ENCODE measurements at places on chromosomes 5 and 9.

- peak; percentile 15 for DNase-seq
Measured at GRCh38 chr9:15642369-15642962, 89.6 kb downstream of the CCDC171 start.

DNA sequence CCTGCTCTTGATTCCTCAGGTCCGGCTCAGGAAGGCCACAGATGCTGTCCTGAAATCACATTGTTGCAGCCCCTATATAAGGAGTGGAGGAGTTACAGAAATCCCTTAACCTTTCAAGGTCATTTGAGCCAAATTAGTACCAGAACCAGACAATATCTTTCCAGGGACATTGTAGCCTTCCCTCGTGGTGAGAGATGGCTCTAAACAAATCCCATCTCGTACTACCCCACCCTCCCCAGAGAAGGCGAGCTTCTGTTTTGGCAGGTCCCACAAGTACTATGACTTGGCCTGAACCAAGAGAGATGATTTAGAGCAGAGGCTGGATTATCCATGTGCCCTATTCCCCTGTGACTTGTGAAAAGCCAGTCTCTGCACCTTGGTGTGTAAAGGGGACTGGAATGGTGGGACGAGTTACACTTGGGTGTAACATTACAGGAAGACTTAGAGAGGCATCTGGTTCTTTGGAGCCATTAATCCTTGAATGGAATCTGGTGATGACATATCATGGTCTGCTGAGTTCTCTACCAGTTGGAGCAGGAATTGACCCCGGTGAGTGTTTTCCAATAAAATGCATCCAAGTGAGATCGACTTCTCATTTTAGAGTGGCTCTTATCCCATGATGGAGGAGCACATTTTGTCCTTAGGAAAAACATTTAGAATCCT is at the start of gene FAM240B:
TSS of gene FAM240B (minus strand) at position 51 of the 663 bp plus-strand sequence. CDS start 16,134 bp downstream, outside the sequence.
- no peak for DNase-seq

DNA sequence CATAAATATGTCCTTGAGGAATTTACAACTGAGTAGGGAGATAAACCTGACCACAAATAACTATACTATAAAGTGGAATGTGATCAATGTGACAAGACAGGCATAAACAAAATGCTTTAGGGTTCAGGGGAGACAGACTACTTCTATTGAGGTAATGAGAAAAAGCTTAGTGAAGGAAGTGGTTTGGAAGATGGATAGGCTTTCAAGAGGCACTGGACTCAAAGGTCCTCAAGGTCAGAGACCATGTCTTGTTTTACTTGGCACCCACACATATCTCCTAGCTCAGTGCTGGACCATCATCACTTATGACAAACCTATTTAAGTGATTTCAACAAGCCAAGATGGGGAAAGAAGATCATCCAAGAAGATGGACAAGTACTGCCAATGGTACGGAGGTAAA is 257.8 kb downstream of the BNC2 start:
- no peak for DNase-seq

- DNase-seq = peak; percentile 20
Measured at GRCh38 chr5:151924564-151925301, at the start of gene GLRA1. Gene GLRA1, minus strand, starts transcription at chr5:151924851. Its CDS starts 302 bp downstream, at chr5:151924549.

DNA sequence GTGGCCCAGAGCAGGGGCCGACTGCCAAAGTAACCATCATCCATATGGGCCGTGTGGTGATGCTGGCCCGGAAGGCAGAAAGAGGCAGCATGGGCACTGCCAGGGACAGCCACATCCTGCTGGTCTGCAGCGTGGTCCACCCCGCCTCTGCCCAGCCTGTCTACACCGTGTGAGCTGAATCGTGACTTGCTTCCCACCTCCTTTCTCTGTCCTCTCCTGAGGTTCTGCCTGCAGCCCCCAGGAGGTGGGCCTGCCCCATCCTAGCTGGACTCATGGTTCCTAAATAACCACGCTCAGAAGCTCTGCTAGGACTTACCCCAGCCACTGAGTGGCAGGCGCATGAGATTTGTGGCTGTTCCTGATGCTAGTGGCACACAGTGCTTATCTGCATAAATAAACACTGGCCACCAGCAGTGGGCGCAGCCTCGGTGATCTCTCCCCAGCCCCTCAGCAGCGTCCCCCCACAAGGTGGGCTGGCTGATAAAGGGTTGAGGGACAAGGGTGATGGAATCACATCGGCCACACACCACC is 22.6 kb upstream of the SUSD3 start:
- DNase-seq = no peak

GRCh38 chr5:167232675-167233311 is 1058.7 kb upstream of the WWC1 start:
- DNase-seq = no peak

DNA sequence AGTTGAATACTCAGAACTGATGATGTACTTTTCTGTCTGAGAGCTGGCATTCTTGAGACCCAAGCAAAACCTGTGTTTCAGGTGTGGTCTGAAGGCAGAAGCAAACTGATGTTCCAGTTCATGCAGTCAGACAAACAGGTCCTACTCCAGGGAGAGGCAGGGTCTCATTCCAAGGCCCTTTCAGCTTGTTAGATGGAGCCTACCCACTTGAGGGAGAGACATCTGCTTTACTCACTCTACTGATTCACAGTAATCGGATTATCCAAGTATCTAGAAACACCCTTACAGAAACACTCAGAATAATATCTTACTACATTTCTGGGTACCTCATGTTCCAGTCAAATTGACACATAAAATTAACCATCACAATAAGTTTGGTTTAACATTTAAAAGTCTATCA is 207.8 kb downstream of the KDM4C start:
- DNase-seq = no peak

- no peak for DNase-seq
Measured at GRCh38 chr5:5572010-5572865, 149.8 kb downstream of the ICE1 start.

DNA sequence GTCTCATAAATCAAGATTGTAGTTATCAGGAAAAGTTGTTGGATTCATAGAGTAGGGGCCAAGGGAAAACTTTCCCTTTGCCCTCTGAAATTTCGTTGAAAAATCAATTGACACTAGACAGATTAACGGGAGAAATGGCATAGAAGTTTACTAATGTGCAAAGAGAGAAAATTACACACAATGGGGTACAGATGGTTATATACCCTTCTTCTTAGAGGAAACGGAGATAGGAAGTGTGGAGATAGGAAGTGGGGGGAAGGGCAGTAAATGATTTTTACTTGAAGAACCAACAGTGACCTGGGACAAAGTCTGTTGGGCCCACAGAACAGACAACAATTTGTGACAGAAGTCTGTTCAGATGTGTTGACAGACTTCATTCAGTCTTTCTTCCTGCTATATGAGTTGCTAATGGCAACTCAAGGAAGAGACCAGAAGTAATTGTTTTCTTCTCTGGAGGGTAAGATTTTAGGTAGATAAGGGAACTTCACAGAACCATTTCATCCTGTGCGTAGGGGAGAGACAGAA is 177.9 kb downstream of the C9orf152 start:
- no peak for DNase-seq

GRCh38 chr5:61167382-61167781 is 5.1 kb upstream of the SMIM15 start:
- DNase-seq = no peak

- no peak for DNase-seq
Measured at GRCh38 chr5:154194345-154195329, 4.1 kb downstream of the GALNT10 start.

DNA sequence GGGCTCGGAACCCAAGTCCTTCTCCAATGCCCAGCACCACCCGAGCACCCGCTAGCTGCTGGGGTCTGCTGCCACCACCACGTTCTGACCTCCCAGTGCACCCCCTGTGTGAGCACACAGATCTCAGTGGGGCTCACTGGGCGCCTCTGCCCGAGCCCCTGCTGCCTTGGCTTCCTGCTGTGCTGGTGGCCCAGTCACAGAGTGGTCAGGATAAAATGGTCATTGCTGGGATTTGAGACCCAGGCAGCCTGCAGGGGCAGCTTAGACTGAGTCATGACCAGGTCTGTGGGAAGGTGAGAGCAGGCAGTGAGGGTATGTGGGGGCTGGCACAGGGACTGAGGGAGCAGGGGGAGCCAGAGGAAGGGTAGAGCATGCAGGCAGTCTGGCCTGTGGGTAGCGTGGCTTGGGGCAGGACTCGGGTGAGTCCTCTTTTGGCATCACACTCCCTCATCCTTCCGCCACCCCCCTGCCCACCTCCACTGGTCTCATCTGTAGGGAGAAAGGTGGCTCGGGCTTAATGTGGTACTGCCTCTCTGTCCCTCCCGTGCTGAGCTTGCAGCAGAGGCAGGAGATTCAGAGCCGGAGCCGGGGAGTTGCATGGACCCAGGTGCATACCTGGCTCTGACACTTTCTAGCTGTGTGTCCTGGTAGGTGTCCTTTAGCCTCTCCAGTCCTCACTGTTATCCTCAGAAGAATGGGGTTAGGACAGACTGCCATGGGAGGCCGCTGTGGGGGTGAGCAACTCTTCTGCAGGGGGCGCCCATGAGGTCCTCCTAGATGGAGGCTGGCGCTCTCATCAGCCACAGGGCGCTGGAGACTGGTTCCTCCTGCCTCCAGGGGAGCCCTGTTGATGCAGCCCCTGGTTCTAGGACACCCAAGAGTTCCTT is 32.1 kb downstream of the USP20 start:
- DNase-seq = no peak

- DNase-seq = no peak
Measured at GRCh38 chr9:88661759-88662158, 126.8 kb downstream of the NXNL2 start.

GRCh38 chr5:110195288-110195687 is 505.6 kb downstream of the MAN2A1 start:
- no peak for DNase-seq

DNA sequence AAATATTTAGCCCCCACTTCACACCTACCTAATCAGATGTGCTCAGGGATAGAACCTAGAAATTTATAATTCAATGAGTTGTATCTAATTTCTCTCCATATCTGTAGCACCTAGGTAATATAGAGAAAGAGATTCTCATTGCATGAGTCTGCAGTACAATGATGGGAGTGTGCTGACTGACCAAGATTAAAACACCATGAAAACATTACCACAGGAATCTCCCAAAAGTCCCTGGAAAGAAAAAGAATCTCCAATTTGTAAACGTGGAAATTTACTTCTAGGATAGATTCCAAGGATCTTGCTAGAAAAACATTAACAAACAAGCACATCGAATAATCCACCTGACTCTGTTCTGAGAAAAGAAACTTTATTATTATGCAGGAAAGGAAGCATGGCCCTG is 45.0 kb upstream of the DMRTA1 start:
- no peak for DNase-seq

DNA sequence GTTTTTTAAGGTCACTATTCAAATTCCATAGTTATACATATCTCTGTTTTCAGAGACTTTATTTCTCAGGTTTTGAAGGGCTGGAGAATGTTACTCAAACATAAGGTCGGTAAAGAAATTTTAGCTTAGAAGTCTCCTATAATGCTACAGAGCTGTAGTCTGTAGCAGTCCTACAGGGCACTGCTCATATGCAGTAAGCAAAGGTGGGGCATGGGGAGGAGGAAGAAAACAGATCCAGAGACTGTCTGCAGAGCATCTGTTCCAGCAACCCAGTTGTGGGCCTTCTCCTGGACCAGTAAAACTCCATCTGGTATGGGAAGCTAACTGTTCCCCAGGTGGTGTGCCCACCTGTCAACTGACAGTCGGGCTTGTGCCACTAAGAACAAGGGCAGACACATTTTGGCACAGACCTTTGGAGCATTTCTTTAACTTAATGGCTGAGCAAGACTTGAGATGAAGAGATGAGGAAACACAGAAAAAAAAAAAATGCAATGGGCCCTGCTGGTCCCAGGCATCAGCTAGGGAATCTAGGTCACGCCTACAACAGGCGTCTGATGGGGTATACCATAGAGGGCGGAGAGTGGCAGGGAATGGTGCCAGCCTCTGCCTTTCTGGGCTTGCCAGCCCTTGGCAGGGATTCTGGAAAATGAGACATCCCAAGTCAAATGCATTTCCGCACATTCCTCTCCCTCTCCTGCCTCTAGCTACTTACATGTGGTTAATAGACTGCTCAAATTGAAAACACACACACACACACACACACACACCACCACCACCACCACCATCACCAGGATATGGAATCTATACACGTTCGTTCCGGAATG is 218.9 kb downstream of the ARL15 start:
- DNase-seq = no peak

- no peak for DNase-seq
Measured at GRCh38 chr9:86788456-86788855, 158.8 kb downstream of the GAS1 start.

DNA sequence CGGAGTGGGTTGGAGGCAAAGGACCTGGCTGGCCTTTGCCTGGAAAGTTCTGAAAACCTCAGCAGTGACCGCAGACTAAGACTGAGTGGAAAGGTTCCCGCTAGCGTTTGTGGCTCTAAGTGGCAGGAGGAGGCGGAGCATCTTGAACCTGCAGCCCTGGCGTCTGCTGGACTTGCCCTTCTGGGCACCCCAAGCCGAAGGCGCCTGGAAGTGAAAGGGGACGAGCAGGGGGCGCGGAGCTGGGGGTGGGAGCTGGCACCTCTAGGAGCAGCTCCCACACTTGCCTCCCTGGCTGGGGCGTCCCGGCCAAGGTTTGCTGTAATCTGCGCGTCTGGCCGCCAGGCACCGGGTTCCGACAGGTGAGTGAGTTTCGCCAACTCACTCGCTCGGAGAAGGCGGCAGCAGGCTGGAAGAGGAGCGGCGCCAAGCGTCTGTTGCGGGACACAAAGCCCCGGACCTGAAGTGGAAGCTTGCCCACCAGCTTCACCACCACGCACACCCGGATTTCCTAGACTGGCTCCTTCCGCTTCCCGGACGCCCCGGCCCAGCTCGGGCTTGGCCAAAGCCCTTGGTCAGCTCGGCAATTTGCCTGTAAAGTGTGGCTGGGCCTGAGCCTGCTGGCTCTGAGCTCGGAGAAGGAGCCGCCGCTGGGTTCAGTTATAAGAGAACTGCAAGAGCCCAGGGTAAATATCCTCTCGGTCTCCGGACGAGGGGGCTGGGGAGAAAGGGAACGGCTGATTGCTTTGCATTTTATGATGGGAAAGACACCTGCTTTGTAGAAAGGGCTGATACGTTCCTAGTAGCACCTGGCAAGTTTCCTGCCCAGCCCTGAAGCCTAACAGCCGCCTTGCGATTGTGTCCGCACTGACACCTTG is at the start of gene GNA14:
TSS of gene GNA14 (minus strand) at position 89 of the 875 bp plus-strand sequence. CDS start 529 bp downstream, outside the sequence.
- DNase-seq = no peak

GRCh38 chr5:172276214-172276613 is 7.3 kb downstream of the UBTD2 start:
- DNase-seq = no peak

GRCh38 chr5:1936901-1937300 is 54.2 kb upstream of the IRX4 start:
- no peak for DNase-seq

- DNase-seq = no peak
Measured at GRCh38 chr5:160887780-160888179, 35.8 kb upstream of the ATP10B start.

- DNase-seq = no peak
Measured at GRCh38 chr9:4665357-4665756, 923 bp downstream of the SPATA6L start.

- DNase-seq = no peak
Measured at GRCh38 chr9:26308328-26308727, 584.3 kb downstream of the CAAP1 start.

- DNase-seq = no peak
Measured at GRCh38 chr5:140828362-140828737, 590 bp downstream of the PCDHA6 start.

DNA sequence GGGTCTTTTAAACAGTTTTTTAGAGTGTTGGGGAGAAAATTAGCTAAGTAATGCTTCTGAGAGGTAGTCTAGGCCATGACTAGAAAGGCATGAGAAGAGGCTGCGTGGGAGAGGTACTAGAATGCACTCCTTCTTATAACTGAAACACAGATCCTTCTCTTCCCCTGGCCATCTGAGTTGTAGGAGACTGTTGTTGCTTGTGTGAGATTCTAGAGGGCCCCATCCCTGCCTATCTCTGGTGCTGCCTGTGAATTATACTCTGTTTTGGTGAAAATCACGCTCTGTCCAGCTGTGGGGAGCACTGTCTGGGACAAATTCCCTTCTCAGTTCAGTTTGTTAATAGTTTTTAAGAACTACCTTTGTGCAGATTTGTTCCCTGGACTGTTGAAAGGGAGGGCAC is 37.5 kb downstream of the MAP1B start:
- DNase-seq = no peak

Data from HFF-Myc (cell line).